ENCODE measurements at places on chromosomes 2 and 18.

GRCh38 chr18:12456441-12456840 lies 48.7 kb downstream of the PRELID3A start:
- no peak for DNase-seq

DNA sequence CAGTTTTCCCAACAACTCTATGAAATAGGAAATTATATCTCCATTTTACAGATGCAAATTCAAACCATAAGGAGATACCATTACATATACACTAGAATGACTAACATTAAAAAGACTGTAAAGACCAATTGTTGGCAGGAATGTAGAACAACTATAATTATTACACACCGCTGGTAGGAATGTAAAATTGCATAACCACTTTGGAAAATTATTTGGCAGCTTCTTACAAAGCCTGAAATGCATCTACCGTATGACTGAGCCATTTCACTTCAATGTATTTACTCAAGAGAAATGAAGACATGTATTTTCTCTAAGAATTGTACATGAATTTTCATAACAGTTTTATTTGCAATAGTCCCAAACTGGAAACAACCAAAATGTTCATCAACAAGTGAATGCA lies 189.1 kb upstream of the BCL2L11 start:
- no peak for DNase-seq

DNA sequence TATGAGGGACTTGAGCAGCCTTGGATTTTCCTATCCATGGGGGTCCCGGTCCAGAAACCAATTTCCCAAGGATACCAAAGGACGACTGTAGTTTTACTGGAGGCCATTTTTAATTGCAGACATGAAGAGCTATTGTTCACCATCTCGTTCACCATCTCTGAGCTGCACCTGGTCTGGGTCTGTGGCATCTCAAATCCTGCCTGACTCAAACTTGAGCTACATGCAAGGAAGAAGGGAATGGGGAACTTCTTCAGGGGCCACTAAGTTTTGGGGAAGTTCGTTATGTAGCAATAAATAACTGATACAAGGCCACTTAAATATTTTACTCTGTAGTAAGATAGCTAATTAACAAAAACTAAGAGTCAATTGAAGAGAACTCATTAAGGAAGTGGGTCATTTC lies 2.1 kb upstream of the SMCHD1 start:
- no peak for DNase-seq

GRCh38 chr2:99672766-99673350 lies 183.0 kb upstream of the REV1 start:
- DNase-seq, result no peak

DNA sequence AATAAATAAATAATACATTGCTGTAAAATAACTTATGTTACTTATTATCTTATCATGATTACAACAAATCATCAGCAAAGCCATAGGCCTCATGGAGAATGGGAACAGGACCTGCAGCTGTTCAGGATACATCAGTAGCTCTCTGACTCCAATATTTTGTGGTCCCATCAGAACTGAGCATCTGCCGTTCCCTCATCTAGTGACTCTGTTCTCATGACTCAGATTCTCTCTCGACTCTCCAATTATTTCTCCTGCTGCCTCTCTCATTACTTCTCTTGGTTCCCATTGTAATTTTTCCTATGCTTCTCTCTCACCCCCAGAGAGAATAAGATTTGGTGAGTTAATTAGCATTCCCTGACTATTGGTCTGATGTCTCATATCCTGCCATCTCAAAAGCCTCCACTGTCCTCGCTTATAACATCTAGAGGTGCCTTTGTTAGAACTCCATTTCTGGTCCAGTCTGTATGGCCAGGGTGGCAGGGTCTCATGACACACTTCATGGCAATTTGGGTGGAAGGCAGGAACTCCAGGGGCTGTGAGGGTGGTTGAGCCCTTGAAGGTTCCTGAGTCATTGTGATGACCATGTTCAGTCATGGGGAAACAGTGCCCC lies 78.0 kb upstream of the TANC1 start:
- DNase-seq, result no peak

DNA sequence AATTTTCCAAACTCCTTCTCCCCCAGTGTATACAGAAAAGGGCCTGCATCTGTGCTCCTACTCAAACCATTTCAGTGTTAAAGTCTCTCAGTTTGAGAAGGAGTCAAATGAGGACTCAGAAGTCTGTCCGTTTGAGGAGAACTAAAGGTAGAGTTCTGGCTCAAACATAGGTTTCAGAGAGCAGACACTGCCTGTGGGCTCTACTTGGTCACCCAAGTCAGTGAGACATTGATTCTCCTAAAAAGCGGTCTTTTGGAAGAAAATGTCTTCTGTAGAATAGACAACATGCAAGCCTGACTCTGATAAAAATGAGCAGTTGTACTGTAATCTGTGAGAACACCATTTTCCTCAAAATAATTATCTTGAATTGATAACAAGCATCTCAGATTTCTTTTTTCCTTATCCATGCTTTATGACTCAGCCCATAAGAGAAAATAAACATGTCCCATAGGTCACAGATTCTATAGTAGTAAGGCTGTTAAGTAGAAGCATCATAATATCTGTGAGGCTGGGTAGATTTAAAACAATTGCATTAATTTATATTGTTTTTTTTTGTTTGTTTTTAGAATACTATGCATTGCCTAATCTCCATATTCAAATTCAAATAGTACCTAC lies 82.8 kb downstream of the ASXL3 start:
- no peak for DNase-seq

DNA sequence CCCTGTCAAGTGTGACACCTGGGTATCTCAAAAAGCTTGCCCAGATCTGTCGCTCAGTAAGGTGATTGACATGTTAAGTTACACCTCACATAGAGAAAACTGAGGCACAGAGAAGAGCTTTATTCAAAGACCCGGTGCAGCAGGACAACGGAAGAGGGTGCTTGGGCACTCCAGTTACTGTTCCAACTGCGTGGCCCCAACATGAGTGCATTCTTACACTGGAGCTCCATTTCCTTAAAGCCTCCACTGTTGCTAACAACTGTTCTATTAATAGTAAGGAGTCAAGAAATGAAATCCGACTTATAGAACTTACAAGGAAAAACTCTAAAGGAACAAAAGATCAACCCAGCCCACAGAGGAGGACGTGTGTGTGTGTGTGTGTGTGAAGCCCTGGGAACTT lies 54.8 kb upstream of the REV1 start:
- DNase-seq, result no peak

DNA sequence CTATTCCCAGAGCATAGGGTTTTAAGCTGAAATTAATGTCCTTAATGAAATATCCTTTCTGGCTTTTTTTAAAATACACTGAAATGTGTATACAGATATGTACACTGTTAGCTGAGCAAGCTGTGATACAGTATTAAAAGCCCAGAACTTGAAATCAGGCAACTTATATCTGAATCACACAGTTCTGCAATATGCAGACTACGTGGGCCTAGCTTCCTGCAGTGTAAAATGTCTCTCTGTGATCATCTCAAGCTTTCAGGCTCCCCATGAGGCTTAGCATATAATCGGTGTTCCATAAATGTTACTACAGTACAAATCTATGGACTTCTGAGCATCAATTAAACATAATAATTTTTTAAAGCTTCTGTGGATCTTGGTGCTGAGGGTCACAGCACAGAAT lies 8.2 kb downstream of the FBXO15 start:
- DNase-seq, result no peak

DNA sequence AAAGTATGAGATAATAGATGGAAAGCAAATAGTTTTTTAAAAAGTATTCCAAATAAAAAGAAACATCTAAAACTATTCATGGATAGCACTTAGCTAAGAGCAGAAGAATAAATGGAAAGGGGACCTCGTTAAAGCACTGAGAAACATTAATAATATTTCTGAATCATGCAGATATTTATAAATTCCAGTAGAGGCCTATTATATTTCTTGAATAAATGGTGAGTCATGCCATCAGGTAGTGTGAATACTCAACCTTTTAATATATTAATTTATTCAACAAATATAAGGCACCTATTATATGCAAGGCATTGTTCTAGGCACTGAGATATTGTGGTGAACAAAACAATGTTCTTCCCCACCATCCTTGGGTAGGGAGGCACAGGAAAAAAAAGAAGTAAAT lies 53.8 kb downstream of the ICA1L start:
- no peak for DNase-seq

GRCh38 chr2:217182926-217183325 lies 323.1 kb upstream of the TNP1 start:
- DNase-seq, result no peak

DNA sequence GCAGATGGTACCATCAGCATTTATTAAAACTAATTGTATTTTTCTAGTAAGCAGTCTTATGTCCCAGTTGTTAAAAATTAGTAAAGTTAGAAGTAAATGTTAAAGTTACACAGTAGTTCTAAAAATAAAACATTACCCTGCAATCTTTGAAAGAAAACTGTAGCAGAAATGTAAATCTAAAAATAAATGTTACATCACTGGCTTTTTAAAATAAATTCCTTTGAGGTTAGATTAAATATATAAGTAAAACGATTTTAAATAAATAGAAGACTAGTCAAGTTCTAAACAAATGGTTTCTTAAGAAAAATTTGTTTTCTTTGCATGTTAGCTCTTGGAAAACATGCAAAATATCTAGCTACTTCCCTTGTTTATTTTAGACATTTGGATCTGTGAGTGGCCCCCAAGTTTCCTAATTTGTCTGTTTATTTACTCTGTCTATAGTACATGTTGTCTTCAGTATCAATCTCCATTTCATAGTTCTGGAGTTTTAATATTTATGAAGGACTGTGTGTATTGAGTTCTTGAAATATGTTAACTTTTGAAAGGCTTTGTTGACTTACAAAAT lies 58.2 kb downstream of the GLS start:
- no peak for DNase-seq

GRCh38 chr18:53305461-53305860 lies 919.0 kb downstream of the MBD2 start:
- no peak for DNase-seq

DNA sequence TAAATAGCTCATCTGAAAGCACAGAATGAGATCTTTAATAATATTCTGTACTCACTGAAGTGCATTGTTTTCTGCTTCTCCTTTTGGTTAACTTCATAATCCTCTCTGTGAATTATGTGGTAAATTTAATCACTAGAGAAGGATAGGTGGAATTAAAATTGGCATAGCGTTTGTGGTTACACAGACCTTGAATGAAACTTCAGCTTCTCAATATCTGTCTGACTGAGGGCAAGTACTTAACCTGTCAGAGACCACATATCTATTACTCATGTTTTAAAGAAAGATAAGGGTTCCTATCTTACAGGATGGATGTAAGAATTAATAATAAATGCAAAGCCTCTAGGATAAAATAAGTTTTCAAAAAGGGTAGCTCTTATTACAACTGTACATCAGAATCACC lies 861.8 kb downstream of the TRIB2 start:
- no peak for DNase-seq

GRCh38 chr18:24656050-24656449 lies 195.6 kb downstream of the HRH4 start:
- no peak for DNase-seq

GRCh38 chr2:204665771-204666170 lies 120.5 kb downstream of the PARD3B start:
- DNase-seq, result no peak

DNA sequence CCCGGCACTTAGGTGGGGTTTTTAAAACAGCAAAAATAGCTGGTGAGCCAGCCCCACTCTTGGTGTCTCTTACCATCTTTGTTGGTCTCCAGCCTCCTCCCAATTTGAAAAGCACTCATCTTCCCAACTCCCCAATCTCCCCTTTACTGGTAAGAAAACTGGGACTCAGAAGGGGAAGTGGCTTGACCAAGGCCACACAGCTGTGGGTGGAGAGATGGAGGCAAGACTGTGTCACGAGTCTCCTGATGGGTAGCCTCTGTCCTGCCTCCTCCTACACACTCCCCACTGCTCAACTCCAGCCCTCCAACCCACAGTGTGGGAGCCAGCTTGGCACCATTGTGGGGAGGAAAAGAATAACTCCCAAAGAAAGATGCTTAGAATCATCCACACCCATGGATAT lies 140.4 kb downstream of the SMAD2 start:
- no peak for DNase-seq
